Endothelial cell (in vitro differentiated cells): ENCODE measurements at places on chromosomes 5 and 9. TPM values are rescaled to one million over a fixed set of nuclear protein-coding genes. Genes with fewer than 3 reads are reported as not detected.

GRCh38 chr9:72352911-72353388 lies 12.1 kb downstream of the ZFAND5 start:
- DNase-seq: no peak
- H3K4me3 ChIP-seq: no peak overlapping the region
- H3K27me3 ChIP-seq: no peaks in the 10 kb centered on the region
- H3K36me3 ChIP-seq: peaks cover 17% of the 10 kb centered on the region

Gene CKMT2
- total RNA-seq: 0.18 TPM

GRCh38 chr5:106860398-106861044 lies 810.2 kb downstream of the EFNA5 start:
- no peaks in the 10 kb centered on the region for H3K27me3 ChIP-seq
- no peak overlapping the region for H3K4me3 ChIP-seq
- no peaks in the 10 kb centered on the region for H3K36me3 ChIP-seq
- peaks cover 12% of the 10 kb centered on the region for H3K4me1 ChIP-seq
- H3K27ac ChIP-seq: no peak overlapping the region

Gene HRCT1
- total RNA-seq: 0.87 TPM
